ENCODE measurements at places on chromosomes 3 and 15.

DNA sequence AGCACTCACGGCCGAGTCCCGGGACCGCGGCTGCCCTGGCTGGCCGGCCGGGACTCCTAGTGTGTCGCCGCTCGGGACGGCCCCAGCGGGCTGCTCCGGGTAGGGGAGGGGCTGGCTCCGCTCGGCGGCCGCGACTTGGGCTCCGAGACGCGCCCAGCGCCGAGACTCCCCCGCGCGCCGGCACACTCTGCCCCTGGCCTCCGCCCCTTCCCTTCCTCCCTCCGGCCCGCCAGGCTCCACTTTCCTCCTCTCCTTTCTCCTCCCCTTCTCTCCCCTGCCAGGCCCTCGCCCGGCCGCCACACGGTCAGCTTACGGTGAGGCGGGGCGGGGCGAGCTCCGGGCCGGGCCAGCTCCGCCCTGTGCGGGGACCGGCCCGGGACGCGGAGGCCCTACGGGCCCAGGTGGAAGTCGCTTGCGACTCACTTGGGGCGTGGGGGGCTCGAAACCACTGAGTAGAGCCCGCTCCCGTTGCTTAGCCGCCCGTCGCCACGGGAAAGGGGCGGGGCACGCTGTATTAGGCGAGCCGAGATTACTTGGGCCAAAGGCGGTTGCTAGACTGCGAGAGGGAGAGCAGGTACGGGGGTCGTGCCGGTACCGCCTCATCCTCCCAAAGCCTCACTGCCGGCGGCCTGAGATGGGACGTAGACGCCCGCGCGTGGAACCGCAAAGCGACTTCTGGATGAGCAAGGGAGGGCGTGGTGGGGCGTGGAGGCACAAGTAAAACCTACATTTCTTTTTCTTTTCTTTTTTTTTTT, at the start of gene ITGB5:
Gene ITGB5, minus strand, starts transcription at position 189 of the 755 bp plus-strand sequence. CDS start 365 bp downstream, outside the sequence.
- DNase-seq, result peak; percentile 7

- no peak for DNase-seq
Measured at GRCh38 chr3:8914491-8914890, 48.8 kb downstream of the RAD18 start.

GRCh38 chr3:42804106-42804830, at the start of gene HIGD1A:
TSS of gene HIGD1A (minus strand) at chr3:42804490. CDS start at chr3:42794253, 10,237 bp downstream.
- DNase-seq, result peak; percentile 89

DNA sequence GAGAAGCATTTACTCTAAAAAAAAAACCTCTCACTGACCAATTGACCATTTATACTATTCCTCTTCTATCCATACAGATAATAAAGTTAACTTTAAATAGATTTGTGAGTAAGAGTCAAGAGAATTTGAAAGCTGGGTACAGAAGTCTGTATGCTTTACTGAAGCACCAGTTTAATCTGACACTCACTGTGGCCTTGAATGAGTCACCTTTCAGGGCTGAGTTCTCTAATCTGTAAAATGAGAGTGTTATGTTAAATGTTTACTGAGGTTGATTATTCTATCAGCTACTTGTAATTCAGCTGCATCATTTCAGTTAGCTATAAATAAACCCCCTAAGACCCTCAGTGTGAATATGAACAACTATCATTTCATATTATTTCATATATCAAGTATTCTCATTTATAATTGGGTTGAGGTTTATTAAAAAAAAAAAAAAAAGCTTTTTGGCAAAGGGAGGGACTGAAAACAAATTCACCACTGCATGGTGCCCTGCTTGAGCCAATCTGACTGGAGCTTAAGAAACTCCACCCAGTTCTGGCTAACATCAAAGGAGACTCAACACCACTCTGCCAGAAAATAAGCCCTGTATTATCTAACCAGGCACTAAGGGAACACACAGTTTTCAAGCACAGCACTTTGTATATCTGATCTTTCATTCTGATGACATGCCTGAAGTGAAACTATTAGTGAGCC, 2.8 kb downstream of the MAP4 start:
- DNase-seq, result no peak

DNA sequence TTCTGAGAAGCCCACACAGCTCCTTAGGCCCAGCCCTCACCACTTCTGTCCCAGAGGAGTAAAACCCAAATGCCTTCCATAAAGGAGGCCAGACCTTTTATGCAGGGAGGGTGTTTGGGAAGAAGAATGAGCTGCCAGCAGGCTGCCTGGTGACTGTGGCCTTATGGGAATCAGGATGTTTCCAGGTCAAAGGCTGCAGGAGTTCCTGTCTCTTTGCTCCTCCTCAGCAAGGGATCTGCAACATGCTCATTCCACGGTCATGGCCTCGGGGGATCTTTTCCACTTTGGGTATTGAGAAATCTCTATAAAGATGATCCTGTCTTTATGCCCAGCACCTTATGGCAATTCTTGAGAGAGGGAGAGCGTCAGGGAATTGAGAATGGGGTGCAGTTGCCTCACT, 25.2 kb upstream of the MAGEF1 start:
- no peak for DNase-seq

DNA sequence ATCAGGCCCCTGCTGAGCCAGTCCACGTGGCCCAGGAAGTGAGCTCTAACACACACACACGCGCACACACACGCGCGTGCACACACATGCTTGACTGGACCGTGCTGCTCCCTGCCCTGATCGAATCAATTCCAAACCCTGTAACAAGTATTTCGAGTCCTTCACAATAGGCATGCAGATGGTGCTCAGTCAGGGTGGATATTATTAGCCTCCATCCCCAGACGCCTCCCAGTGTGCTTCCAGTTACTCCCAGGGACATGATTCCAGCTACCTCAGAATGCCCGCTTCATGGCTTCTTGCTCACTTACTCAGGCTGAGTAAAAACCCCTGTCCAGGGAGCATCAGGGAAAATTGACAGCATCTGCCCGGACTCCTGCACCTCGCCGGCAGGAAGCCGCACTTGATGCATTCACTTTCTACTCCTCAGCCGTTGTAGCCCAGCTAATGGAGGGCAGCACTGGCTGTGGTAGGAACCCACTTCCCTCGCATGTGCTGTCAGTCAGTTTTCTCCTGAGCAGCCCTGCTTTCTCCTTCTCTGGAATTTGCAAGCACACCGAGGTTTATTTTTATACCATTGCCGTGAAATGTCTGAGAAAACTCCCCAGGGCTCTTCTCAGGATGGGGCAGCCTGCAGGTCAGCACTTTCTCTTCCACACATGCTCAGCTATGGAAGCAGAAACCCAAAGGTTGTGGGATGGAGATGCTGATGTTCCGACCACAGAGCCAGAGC, 126.1 kb upstream of the ABHD17C start:
- no peak for DNase-seq

- DNase-seq, result no peak
Measured at GRCh38 chr15:84818261-84819131, 1.3 kb downstream of the ALPK3 start.

DNA sequence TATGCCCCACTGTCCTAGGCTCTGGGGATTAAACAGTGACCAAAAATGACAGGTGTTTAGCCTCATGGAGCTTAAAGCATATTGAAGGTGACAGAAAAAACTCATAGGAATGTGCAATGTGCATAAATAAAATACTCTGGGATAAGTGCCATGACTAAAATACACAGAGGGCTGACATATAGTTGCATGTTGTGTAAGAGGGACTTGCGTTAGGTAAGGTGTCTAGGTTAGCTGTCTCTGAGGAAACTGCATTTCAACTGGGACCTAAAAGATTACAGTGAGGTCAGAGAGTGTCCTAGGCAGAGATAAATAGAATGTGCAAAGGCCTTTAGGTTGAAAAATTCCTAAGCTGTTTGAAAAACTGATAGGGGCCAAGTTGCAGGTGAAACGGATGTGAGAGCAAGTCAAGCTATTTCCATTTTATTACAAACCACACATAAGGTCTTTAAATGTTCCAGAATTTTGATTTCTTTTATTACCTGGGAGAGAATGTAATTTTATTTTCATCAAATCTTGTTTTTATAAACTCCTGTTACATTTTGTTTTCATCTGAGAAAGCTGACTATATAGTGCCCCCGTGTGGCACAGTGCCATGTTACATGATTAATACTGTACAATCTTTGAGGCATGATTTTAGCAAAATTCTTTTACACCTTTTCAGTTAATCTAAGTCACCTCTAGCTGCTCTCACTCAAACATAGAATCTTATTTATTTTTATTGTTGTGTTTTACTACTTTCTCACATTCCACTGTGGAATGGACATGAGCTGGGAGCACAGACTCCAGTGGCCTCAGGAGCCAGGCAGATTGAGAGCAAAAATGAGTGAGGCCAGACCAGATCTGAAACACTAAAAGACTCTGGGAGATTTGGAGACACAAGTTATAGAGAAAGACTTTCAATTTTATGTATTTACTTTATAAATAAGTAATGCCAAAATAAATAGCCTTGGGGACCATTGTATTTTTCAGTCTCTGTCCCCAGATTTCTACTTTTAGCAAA, 259.6 kb upstream of the ZNF717 start:
- no peak for DNase-seq

- DNase-seq, result no peak
Measured at GRCh38 chr3:61808526-61808925, 247.2 kb downstream of the PTPRG start.

DNA sequence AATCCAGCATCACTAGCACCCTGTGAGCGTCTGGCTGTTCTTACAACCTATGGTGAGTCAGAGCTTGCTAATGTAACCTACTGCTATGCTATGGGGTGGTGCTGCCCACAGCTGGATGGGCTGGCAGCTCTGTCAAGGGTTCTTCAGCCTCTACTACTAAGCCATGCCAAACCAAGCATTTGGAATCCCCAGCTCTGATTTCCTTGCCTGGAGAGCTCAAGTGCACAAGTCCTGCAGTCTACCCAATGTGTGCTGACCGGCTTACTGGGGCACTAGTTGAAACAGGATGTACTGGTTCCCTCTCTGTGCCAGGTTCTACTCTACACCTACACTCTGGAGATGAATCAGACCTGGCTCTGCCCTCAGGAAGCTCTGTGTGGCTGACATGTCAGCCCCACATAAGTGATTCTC, 4.2 kb downstream of the TEX264 start:
- no peak for DNase-seq

DNA sequence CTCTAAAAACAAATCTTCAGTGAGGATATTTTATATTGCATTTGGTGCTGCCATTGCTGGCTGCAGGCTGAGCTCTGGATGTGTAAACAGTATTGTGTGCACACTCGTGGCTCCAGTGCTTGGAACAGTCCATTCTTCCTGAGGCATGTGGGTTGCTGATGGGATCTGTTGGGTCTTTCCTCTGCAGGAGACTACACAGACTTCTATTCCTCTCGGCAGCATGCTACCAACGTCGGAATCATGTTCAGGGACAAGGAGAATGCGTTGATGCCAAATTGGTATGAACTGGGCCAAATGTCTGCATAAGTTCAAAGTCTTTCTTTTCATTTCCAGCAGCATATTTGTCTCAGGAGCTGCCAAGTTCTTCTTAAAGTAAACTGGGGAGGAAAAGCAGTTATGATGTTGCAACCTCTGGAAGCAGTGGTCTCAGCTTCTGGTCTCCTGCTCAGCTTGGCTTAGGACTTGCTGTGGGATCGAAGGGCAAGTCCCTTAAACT, 9.3 kb downstream of the FAH start:
- no peak for DNase-seq

GRCh38 chr15:57320631-57321220, 55.6 kb upstream of the CGNL1 start:
- DNase-seq, result no peak

GRCh38 chr3:64647825-64648224, 40.0 kb downstream of the ADAMTS9 start:
- no peak for DNase-seq

DNA sequence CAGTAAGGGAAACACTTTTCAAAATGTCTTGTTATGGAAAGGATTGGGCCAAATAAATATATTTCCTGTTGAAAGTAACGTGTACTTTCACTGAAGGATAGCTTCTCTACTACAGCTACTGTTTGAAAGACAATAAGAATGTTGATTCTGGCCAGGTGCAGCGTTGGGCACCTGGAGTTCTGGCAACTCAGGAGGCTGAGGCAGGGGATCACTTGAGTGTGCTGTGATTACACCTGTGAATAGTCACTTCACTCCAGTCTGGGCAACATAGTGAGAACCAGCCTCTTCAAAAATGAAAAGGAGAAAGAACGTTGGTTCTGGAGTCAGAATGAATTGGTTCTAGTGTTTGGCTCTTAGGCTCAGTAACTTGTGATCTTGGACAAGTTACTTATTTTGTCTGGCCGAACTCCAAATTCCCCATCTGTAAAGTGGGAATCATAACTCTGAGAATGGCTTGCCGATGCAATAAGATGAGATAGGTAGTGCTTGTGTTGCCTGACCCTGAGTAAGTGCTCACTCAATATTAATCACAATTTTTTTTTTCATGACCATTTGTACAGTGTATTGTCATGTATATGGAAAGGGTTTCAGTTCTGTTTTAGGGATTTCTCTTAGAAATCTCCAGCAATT, 310.8 kb downstream of the PTPRG start:
- DNase-seq, result no peak

DNA sequence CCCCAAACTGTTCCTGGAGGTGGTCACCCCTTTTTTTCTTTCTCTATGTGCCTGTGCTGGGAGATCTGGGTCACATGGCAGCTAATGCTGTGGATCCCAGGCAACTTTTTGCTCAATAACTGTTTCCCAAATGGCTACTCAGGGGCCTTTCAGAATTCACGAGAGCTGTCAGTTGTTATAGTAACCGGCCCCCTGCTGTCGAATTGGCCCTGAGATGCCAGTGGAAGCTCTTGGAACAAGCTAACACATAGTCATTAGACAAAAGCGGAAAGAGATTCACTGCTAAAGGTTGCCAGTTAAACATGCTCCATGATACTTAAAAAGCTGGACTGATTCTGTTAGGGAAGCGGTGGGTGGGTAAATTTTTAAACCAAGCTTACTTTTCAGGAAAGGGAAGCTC, 144.1 kb downstream of the FEZF2 start:
- DNase-seq, result no peak

Measured in stimulated activated CD4-positive, alpha-beta T cell treated with anti-CD3 and anti-CD28 coated beads, Interleukin-15, amount 100 ng/mL, for 48 hours (primary cell).